NCI-H187 (cell line): ENCODE measurements at places on chromosomes 3 and 15.
A peak's percentile ranks its signal among the peaks of the same experiment; 100 is the strongest.

GRCh38 chr3:172135820-172136219, 96.4 kb downstream of the FNDC3B start:
- DNase-seq = no peak

- no peak for DNase-seq
Measured at GRCh38 chr3:10783360-10784351, 32.4 kb upstream of the SLC6A11 start.

GRCh38 chr3:117165601-117166051, 456.0 kb downstream of the TUSC7 start:
- DNase-seq = no peak

DNA sequence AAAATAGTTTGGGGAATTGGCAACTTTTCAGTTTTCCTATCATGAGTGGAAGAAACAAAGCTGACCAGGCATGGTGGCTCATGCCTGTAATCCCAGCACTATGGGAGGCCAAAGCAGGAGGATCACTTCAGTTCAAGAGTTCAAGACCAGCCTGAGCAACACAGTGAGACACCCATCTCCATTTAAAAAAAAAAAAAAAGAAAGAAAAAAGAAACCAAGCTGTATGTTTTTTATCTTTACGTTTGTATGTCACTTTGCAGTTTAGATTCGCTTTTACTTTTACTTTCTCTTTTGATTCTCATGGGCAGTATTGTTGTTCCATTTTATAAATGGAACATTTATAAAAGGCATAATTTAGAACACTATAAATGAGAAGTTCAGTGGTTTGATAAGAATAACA, 31.2 kb upstream of the TNIK start:
- DNase-seq = no peak

- peak; percentile 50 for DNase-seq
Measured at GRCh38 chr3:138118612-138119422, 3.4 kb upstream of the DZIP1L start.

DNA sequence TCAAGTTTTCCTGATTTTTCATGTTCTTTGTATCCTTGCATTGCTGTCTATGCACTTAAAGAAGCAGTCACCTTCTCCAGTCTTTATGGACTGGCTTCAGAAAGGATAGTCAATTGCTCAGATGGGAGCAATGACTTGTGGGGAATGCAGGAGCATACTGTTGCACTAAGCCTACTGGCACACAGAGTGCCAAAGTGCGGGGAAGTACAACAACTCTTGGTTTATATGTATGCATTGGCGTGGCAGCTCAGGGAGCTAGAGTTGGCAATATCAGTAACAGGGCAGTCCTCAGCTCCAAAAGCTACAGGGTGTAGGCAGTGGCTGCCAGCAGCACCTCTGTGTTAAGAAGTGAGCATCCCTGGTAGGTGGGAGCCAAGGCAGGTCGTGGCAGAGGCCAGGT, 141.1 kb downstream of the SCAPER start:
- DNase-seq = no peak

DNA sequence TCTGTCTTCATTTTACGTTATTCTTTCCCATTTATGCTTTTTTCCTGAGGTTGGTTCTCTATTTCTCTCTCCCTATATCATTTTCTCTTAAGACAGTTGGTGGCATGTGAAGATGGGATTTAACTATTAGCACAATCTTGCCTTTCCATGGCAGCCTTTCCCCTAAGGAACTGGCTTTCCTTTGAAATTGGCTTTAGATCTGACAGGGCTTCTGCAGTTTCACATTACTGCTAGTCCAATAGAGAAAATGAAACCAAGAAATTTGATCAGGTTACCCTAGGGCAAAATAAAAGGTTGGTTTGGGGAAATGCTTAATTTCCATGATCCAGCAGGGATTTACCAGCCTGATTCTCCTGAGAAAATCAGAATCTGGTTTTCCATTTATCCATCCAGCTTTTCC, 22.7 kb upstream of the CHL1 start:
- DNase-seq = no peak

GRCh38 chr3:105162448-105162847, 204.3 kb upstream of the ALCAM start:
- no peak for DNase-seq

DNA sequence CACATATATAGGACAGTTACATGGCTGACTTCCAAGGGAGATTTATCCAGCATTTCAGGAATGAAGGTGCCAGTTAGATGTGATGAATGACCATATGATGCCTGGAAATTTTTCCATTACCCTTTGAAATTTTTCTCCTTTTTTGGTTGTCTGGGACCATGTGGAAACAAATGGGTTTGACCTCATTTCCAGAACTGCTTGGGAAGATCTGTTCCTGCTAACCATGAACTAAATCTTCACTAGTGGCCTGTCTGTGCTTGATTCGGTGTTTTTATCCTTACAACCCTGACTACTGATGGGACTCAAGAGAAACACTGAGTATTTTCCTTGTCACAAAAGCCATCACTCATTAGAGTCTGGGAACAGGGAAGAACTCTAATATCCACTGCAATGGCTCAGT, 409.4 kb downstream of the PDCD6IP start:
- DNase-seq = no peak

- no peak for DNase-seq
Measured at GRCh38 chr15:92332125-92332899, 61.4 kb upstream of the ST8SIA2 start.

GRCh38 chr3:183486472-183486871, 58.1 kb upstream of the MCF2L2 start:
- no peak for DNase-seq

GRCh38 chr3:111134302-111134701, 62.7 kb downstream of the NECTIN3 start:
- no peak for DNase-seq

- DNase-seq = no peak
Measured at GRCh38 chr15:91521548-91521947, 332.0 kb upstream of the SLCO3A1 start.

GRCh38 chr15:92839696-92840095, 60.4 kb upstream of the CHD2 start:
- DNase-seq = peak; percentile 83

- no peak for DNase-seq
Measured at GRCh38 chr15:62847900-62848489, 194.6 kb upstream of the TPM1 start.

GRCh38 chr15:49926740-49927139, 192.3 kb downstream of the ATP8B4 start:
- no peak for DNase-seq

DNA sequence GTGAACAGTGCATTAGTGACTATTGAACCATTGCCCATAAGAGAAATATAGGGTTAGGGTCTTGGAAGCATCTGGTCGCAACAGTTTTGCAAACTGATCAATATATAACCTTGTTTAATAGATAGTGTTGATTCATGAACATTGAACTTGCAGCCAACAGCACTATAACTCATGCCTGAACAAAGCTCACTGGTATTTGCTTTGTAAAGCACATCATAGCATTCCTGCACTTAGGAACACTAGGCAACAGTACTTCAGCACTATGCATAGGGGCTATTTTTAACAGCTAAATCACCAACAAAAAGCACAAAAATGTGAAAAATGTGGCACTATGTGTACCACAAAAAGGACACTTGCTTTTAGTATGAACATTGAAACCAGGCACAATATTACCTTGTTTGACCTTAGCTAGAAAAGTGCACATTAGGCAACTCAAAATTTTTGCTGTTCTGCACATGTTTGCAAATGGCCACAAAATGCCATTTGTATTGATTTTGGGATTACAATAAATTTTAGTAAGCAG, 68.0 kb downstream of the OXNAD1 start:
- DNase-seq = no peak

GRCh38 chr3:56869157-56869889, 67.6 kb upstream of the ARHGEF3 start:
- no peak for DNase-seq

DNA sequence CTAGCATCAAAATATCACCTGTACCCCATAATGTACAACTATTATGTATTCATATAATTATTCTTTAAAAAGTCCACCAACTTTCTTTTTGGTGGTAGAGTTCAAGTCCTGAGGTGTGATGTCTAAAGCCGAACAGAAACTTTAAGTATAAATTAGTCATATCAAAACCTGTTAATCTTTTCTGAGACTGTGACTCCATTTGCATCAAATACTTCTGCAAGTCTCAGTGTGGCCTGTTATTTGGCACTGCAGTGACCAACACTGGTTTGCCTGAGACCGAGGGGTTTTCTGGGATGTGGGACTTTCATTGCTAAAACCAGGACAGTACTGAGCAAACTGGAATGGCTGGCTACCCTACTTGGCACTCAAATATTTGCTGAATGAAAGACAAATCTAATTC, 7.3 kb downstream of the NGLY1 start:
- no peak for DNase-seq

DNA sequence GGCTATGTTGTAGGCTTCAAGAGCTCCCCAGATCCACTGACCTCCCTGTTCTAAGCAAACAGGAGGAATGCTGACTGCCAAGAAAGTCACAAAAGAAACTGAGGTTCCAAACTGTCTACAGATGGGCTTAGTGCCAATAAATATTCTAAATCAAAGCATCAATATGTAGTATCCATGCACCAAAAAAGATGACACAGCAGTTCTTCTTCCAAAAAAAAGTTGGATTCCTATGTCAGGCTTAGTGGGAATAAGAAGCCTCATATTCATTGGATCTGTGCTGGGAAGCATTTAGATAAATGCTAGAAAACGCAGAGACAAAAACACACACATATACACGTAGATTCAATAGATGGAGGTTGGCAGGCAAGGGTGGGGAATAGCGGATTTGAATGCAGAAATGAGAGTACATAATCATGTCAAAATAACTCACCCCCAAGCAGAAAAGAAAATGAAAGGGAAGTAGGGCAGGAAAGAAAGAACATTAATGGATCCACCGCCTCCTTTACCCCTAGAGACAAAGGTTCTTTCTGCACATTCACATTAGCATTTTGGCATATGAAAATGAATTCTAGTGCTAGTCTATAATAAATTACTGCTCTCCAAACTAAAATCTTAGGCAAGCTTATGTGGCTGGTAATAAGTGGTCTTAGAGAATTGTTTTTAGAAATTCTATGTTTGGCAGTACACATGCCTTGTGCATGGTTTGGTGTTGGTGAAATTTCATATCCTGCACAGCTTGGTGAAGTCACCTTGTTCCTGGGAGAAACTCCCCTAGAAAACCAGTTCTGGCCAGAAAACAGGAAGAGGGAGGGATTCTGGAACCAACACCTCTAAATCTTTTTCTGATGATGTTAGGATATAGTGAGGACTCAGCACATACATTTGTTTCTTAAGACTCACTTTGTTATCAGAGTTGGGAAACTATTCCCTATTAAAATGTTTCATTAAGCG, 283.4 kb downstream of the LSAMP start:
- DNase-seq = no peak

DNA sequence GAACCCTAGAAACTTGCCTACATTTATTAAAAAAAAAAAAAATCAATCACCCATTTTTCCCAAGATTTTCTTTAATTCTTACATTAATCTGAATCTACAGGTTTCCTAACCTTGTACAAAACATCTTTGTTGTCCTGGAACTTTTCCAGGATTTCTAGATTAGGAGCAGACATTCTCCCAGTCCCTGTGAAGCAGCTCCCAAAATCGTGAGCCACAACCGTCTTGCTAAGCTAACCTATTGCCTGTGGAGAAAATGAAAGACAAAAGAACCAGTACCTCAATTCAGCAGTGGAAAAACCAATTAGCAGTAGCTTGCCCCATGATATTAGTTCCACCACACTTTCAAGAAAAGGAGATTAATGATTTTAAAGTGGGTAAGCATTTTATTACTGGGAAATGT, 522.1 kb downstream of the UNC13C start:
- no peak for DNase-seq

- no peak for DNase-seq
Measured at GRCh38 chr15:39887832-39888231, 32.2 kb downstream of the GPR176 start.

DNA sequence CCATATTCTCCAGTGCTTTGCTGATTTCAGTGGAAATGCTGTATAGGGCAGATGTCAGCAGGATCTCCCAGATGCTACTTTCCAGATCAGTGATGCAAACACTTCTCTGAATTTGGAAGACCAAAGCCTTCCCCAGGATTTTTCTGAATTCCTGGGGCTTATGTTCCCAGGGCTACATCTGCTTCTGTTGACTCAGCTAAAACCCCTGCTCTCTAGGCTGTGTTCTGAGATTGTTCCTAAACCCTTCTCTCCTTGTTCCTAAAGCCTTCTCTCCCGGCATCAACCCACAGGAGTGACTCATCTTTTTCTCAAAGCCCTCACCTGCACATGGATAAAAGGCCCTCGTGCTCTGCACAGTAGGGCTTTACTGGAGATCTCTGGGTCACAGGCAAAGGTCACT, 35.5 kb downstream of the FAH start:
- DNase-seq = no peak

- no peak for DNase-seq
Measured at GRCh38 chr3:113105966-113106660, 105.2 kb upstream of the BOC start.

DNA sequence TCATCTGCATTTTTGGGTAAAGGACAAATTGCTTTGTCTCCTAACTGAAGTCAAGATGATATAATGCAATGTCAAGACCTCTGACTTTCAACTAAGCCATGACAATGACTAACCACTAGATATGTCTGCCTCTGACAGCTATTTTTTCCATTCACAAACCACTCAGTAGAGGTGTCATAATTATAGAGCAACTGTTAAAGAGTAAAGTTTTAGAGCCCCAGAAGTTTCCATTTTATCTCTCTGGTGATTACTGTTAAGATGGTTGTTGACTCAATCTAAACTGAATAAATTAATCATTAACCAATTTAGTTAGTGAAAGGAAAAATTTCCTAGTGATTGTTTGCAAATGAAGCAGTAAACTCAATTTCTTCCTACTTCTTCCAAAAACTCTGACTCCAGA, 779.9 kb downstream of the GRM7 start:
- no peak for DNase-seq

GRCh38 chr15:36837246-36837645, 257.8 kb downstream of the CDIN1 start:
- no peak for DNase-seq

DNA sequence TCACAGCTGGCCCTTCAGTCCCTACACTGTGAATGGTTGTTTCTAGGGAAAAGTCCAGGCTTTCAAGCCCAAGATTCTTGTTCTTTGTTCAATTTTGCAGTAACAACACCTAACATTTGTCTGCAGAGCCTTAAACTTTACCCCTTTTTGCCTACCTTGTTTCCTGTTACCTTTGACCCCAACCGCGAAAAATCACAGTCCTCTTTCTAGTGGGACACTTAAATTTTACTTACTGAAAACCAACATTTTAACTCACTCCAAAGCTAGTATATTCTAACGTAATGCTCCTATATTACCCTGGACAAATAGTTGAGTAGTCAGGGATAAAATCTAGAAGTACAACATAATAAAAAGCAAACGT, 649 bp upstream of the PIK3CB start:
- no peak for DNase-seq

DNA sequence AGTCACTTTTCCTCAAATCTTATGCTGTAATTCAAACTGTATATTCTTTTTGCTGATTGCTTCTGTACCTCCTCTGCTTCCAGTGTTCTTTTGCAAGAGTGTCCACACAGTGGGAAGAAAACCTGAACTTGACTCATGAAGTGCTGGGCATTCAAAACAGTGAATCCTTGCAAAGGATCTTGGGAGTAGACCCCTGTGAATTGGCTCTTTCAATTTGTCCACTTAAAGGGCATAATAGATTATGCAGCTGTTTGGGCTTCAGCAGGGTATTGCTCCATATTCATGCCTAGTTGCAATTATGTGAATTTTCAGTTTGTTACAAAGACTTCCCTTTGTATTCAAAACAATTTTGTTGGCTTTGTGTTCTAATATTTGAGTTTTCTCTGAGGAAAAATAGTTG, 11.4 kb downstream of the ZFAND6 start:
- no peak for DNase-seq
